Parietal lobe (tissue), 2 donors: ENCODE measurements at places on chromosomes 7 and 10. TPM values are rescaled to one million over a fixed set of nuclear protein-coding genes. Genes with fewer than 3 reads are reported as not detected.

Gene UNCX
- not detected for total RNA-seq

Gene HOXA4
- not detected for total RNA-seq

Gene LIPN
- total RNA-seq: not detected

Gene C10orf95
- not detected for total RNA-seq

Gene MLXIPL
- total RNA-seq: under 0.01 TPM

Gene SUPV3L1
- total RNA-seq: 41.0 TPM
